ENCODE measurements at places on chromosomes 7 and 10.

DNA sequence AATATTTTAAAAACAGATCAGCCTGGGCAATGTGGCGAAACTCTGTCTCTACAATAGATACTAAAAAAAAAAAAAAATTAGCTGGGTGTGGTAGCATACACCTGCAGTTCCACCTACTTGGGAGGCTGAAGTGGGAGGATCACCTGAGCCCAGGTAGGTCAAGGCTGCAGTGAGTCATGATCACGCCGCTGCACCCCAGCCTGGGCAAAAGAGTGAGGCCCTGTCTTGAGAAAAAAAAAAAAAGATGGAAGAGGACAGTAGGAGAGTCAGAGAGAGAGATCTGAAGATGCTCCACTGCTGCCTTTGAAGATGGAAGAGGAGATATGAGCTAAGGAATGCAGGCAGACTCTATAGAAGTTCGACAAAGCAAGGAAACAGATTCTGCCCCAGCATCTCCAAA is 181.9 kb downstream of the CALN1 start:
- no peak for DNase-seq

GRCh38 chr10:12241810-12242529 is 46.0 kb downstream of the CDC123 start:
- no peak for DNase-seq

DNA sequence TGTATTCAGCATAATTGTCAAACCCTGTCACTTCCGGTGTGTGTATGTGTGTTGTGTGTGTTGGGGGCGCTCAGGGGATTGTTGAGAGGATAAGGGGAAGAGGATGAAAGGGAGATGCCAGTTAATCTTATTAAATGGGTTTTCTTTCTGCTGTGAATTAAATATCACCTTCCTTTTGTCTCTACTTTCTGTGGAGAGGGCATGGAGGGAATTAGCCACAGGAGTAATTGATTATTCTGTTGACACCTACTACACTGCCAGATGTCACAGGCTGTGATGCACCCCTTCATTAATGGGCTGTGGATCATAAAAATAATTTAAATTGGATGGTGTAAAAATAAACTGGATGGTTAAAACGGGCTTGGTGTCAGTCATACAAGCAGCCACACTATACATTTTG is 311.9 kb downstream of the MDFIC start:
- DNase-seq = no peak

- DNase-seq = no peak
Observed at GRCh38 chr7:90846192-90846591, 250.1 kb downstream of the CDK14 start.

DNA sequence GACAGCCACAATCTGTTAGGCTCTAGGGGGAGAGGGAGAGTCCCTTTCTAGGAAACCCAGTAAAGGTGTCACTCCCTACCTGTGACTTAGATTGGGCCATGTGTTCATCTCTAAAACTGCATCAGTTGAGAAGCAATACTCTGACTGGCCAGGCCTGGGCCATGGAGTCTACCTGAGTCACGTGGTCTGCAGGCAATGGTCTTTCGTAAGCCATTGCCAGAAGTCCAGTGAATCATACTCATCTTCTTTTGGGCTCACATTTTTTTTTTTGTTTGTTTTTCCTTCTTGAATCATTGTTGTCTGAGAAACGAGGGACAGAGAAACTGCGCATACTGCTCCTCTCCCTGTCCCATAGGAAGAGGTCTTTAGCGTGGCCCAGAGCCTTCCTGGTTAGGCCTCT is 215.6 kb downstream of the CCSER2 start:
- no peak for DNase-seq

DNA sequence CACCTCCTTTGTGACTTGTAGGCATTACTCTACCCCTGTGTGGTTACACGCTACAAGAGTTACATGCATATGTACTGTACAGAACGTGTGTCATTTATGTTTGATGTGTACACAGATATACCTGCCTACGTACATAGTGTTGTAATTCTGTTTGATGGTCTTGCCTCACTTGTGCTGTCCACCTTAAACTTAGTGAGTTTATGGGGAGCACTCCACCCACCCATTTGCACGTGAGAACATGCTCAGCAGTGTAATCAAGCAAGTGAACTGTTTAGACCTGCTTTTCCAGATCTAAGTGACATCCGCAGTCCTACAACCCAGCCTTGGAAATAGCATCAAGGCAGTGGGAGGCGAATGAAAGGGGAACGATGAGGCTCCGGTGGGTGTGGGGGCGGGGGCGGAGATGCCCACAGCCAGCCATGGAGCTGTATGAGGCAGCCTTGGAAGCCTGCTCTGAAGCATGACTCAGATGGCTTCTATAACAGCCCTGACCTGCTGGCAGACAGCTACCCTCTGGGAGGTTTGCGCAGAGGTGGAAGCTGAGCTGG is 52.1 kb downstream of the SUFU start:
- no peak for DNase-seq

DNA sequence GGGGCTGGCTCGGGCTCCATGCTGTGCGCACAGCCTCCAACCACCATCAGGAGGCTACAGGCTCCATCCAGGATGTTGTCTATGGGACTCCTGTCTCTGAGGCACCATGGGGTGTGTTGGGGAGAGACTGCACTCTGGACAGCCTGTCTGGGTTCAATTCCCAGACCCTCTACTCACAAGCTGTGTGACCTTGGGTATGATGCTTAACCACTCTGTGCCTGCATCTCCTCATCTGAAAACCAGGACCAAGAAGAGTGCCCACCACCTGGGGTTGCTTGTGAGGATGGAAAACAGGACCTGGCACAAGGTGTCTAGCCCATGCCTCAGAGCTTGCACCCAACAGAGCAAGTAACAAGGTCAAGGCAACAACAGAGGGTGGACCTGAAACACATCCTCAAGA is 109.8 kb downstream of the KCNMA1 start:
- DNase-seq = no peak

- no peak for DNase-seq
Observed at GRCh38 chr7:147912946-147913638, 677.5 kb upstream of the C7orf33 start.

- no peak for DNase-seq
Observed at GRCh38 chr10:123766012-123766411, 99.9 kb downstream of the GPR26 start.

DNA sequence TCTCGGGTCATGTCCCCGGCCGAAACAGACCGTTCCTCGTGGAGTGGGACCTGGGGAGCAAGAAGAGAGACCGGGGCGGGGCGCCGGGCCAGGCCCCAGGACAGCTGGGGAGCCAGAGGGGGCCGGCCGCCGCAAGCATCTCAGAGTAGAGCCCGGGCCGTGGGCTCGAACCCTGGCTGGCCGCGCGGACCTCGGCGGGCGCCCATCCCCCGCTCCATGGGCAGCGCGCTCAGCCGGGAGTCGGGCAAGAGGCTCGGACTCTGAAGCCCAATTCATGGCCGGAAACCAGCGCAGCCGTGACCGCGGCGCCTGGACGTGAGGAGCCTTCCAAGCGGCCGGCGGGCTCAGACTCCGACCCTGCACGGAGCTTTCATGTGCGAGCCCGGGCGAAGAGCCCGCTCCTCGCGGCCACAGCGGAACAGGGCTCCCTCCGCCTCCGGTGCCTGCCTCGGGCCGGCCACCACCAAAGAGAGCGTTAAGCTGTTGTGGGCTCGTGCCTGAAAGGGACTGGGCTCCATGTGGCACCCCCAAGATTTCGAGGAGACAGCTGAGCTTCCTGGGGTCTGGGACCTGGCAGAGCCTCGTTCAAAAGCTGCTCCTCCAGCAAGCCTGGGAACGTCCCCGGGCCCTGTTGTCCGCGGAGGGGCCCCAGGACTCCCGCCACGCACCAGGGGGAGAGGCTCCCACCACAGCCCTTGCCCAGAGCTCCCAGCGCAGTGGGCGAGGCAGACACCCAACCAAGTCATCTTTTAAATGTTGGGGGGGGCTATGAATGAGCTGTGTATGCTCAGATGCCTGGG is 757 bp upstream of the GRID1 start:
- DNase-seq = no peak

DNA sequence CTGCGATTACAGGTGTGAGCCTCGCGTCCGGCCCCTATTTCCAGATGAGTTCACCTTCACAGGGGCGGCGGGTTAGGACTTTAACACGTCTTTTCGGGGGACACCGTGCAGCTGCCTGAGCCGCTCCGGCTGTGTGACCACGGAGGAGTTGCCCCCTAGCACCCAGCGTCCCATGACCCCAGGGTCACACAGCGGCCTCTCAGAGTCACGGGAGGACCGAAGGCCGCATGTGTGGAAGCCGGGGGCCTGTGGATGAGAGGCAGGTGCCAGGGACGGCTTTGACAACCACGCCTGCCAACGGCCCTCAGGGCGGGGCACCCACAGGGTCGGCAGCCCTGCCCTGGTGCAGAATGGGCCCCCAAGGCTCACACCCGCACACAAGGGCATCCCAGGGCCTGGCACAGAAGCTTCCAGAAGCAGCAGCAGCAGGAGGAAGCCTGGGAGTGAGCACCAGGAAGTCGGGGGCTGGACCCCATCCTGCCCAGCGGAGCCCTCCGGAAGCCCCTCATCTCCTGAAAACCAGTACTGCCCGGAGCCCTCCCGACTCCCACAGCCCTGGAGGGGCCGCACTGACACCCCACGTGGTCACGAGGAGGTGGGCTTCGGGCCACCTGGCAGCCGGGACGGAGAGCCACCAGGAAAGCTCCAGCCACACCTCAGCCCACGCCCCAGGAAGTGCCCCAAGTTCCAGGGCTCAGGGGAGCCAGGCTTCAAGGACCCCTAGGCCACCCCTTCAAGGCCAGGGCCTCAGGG is 32.7 kb downstream of the ADAP1 start:
- DNase-seq = peak; percentile 2

- DNase-seq = no peak
Observed at GRCh38 chr7:100210805-100211204, 8.9 kb upstream of the PVRIG start.

- no peak for DNase-seq
Observed at GRCh38 chr10:132316133-132316532, 8.4 kb upstream of the STK32C start.

DNA sequence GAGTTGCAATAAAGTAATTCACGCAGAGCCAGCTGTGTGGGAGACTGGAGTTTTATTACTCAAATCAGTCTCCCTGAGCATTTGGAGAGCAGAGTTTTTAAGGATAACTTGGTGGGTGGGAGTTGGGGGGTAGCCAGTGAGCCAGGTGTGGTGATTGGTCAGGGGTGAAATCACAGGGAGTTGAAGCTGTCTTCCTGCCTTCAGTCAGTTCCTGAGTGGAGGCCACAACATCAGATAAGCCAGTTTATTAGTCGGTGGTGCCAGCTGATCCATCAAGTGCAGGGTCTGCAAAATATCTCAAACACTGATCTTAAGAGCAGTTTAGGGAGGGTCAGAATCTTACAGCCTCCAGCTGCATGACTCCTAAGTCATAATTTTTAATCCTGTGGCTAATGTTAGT is 3.3 kb upstream of the CYP51A1 start:
- no peak for DNase-seq

GRCh38 chr10:69045441-69046300 is 42.2 kb upstream of the SRGN start:
- peak; percentile 18 for DNase-seq

DNA sequence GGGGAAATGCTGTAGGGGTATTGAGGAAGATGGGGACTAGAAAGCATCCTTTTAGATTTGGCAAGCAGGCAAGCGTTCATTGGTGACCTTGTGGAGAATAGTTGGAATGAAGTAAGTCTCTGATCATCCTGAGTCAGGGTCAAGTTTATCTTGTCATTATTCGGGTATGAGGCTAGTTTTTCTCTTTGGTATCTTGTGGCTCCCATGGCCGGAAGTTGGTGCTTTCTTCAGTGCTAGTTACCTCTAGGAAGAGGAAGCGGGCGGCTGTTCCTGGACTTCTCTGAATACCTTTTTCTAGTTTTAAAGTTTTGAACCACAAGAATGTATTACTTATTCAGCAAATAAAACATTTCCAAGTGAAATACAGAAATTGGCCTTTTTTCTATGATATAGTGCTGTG is 9.2 kb downstream of the CREM start:
- DNase-seq = no peak

DNA sequence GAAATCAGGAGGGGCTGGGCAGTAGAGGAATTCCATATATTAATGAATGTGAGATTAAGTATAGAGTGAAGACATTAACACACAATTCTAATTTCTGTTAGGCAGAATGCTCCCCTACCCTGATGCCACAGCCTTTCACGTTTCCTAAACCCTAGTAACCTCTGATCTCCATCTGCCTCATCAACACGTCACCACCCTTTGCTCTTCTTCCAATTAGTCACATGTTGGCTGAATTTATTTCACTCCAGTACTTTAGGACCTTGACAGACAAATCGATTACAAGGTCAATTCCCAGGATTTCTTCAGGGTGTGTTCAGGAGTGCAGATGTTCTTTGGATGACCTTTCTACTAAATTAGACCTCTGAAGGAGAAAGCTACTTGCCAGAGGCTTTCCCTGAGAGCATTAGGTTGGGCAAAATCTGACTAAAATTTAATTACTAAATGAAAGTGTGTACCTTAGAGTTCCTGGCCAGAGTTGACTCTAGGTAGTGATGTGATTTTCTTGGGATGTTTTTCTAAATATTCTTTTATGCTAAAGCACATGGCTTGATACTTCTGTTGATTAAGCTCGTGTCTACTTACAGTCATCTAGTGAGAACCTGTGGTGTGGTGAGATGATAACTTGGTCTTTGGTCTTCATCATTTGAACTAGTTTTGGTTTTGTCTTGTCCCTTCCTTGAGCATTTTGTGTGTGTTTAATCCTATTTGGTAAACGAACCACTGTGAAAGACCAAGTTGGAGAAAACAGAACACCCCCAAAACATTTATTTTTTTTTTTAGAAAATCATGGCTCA is 12.7 kb downstream of the AGR2 start:
- DNase-seq = no peak

Data from effector CD4-positive, alpha-beta T cell (primary cell).